ENCODE measurements at places on chromosomes 1 and 21.

- DNase-seq = no peak
These were observed 70.8 kb downstream of the SLC9A1 start for GRCh38 chr1:27084107-27084506.

DNA sequence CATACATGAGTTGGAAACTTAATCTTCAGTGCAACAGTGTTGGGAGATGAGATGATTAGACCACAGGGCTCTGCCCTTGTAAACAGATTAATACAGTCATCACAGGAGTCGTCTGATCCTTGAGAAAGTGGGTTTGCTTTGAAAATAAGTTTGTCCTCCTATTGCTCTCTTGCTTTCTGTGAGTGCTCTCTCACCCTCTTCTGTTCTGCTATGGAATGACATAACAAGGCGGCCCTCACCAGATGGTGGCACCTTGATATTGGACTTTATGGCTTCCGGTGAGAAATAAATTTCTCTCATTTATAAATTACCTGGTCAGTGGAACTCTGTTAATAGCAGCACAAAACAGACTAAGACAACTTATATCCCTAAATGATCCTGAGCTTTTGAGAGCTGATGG lies 353.6 kb downstream of the BRINP3 start:
- DNase-seq = no peak

GRCh38 chr1:8875216-8875861 lies 3.1 kb downstream of the ENO1 start:
- DNase-seq = no peak

GRCh38 chr1:36099681-36100341 lies 11.1 kb downstream of the ADPRS start:
- DNase-seq = peak; percentile 82

DNA sequence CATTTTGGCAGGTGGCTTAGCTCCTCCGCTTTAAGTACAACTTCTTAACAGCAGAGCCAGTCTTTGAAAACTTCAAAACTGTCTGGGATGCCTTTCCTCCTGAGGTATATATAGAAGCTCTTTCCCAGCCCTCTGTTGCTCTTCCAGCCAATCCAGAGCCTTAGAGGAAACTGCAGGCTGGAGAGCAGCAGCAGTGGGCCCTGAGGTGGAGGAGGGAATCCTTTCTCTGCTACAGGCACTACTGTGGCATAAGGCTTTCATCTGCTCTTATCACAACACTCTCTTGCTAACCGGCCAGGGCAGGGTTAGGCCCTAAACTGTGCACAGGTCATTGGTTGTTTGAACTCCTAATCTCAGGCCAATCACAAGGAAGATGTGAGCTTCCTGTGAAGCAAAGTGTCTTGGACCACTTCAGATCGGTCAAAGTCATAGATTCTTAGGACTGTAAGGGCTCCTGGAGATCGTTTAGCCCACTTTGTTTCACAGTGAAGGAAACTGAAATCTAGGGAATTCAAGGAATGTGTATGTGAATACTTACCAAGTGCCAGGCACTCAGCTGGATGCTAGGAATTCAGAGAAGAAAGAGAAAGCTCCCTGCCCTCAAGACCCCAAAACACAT lies at the start of gene RGS5:
Gene RGS5 (minus strand): TSS at position 84 of the 619 bp plus-strand sequence. CDS start 81 bp downstream, at position 3.
- DNase-seq = no peak

DNA sequence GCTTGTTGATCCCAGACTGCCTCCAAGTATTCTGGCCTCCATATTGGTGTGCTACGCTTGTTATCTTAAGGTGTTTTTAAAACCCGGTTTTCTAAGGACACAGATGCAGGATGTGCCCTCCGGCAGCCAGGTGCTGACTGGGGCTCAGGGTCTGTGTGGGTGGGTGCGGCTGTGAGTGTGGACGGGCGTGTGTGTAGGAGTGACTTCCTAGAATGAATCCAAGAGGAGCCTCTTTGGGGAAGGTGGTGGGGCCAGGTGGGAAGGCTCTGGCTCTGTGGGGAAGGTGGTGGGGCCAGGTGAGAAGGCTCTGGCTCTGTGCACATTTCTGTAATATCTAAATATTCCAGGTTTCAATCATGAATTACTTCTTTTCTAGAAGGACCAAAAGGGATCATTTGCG lies 12.8 kb upstream of the TSPEAR start:
- no peak for DNase-seq

DNA sequence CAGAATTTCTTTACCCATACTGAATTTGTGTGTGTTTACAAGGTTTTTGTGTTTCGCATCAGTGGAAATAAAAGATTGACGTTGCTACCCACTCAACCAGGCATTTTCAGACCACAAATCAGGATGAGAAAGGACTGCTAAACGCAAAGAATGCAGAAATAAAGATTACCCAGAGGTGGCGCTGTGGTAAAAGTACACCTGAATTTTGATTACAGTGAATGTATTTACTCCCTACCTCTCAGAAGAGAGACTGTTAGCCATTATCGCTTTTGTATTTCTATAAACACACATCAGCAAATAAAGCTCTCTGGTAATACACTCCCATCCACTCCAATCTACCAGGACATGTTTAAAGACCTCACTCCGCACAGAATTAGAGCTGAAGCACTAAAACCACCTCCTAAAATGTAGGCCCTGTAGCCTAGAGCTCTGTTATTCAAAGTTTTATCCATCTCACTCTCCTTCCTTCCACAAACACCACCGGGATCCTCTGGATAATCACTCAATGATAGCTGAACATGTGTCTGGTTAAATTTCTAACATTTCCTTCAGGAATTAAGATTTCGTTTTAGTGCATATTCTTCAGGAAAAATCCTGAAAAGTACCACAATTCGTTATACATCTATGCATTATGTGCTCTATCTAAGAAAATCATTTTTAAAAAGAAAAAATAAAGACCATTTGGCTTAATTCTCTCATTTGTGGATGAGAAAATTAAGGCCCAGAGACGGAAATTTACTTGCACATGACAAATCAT lies 2.5 kb upstream of the LMO4 start:
- peak; percentile 68 for DNase-seq

DNA sequence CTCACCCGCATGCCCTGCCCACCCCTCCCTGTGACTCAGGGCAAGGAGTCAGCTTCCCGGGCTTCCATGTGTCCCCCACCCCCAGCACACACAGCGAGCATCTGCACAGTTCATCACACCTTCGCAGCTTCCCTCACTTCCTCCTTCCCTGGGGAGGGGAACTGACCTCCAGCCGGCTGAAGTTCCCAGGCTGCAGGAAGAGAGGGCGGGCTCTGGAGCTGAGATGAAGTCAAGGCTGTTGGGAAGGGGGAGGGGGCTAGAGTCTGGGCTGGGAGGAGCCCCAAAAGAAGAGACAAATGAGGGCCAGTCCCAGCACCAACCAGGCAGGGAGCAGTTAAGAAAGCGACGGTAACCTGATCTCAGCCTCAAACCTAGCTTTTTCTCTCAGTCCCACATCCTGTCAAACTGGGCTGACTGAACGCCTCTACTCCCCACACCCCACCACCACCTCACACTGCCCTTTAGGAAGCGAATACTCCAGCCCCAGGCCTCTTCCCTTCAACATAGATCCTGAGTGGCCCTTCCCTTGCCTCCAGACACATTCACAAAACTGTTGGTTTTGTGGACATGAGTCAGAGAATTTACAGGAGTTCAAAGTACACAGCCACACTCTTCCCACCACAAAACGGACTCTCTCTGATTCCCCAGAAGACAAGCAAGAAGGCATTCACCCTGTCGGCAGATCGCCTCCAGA lies 1.8 kb downstream of the RHOC start:
- peak; percentile 99 for DNase-seq

DNA sequence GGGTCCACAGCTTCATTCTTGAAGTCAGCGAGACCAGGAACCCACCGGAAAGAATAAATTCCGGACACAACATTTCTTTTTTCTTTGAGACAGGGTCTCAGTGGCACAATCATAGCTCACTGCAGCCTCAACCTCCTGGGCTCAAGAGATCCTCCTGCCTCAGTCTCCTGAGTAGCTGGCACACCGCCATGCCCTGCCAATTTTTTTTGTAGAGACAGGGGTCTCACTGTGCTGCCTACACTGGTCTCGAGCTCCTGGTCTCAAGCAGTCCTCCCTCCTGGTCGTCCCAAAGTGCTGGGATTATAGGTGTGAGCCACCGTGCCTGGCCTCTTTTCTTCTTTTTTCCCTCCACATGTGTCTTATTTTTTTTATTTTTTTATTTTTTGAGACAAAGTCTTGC lies 20.6 kb upstream of the ENO1 start:
- DNase-seq = no peak

DNA sequence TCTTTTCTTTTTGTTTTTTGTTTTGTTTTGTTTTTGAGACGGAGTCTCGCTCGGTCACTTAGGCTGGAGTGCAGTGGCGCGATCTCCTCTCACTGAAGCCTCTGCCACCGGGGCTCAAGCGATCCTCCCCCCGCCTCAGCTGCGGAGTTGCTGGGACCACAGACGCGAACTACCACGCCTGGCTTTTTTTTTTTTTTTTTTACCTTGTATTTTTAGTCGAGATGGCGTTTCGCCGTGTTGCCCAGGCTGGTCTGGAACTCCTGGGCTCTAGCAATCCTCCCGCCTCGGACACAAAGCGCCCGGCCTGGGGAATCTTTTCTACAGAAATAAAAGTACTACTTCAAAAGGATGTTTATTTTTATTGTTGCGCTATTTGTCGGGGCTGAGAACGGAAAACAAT lies 1.1 kb upstream of the SETDB1 start:
- DNase-seq = no peak
